Calu3 (cell line): ENCODE measurements at places on chromosomes 2 and 18.

DNA sequence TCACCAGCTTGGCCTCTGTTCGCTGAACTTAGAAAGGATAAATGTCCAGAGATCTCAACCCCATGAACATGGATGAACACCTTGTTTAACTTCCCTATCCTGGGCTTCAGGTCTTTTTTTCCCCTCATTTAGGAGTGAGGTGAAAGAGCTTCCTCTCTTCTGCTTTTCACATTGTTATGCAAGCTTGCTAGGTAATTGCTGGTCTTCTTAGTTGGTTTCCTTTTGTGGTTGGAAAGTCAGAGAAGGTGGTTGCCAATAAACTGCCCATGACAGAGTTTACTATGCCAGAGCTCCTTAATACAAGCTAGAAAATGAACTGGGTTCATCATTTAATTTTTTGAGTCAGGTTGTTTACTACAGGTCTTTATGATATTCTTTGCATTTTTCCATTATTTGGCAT lies 16.6 kb downstream of the SLC9A4 start:
- H3K36me3 ChIP-seq, result peaks cover 5% of the 10 kb centered on the region
- H3K4me3 ChIP-seq, result no peak overlapping the region
- DNase-seq, result no peak
- H3K27ac ChIP-seq, result no peak overlapping the region

DNA sequence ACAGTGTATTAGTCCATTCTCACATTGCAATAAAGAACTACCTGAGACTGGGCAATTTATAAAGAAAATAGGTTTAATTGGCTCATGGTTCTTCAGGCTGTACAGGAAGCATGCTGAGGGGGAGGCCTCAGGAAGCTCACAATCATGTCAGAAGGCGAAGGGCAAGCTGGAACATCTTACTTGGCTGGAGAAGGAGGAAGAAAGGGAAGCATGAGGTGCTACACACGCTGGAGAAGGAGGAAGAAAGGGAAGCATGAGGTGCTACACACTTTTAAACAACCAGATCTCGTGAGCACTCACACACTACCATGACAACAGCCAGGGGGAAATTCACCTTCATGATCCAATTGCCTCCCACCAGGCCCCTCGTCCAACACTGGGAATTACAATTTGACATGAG lies 95.3 kb upstream of the FAM110C start:
- H3K27me3 ChIP-seq, result no peaks in the 10 kb centered on the region
- no peak overlapping the region for H3K4me3 ChIP-seq
- no peaks in the 10 kb centered on the region for H3K36me3 ChIP-seq

DNA sequence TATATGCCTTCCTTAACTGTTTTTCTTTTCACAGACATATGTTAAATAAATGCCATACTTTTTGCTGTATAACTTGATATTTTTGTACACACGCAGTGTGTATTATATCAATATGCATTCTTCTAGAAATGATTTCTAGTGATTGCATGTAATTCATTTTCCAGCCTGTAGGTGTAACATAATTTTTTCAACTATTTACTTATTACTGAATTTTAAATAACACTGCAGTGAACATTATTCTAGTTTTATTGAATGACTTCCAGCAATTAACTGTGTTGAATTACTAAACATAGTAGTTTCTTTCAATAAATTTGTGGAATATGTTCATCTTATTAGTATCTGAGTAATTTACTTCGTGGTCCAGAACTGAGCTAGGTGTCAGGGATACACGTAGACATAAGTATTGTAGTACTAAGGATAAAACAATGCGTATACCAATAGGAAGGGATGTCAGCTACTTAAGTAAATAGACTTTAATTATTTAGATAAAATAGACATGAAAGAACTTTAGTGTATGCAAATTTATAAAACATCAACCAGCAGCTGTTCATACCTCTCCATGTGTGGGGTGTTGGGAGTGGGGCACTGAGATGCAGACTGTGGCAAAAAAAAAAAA lies 28.0 kb downstream of the TANC1 start:
- H3K27me3 ChIP-seq, result no peaks in the 10 kb centered on the region
- no peak overlapping the region for H3K27ac ChIP-seq
- no peak for DNase-seq
- no peak overlapping the region for H3K4me3 ChIP-seq
- H3K36me3 ChIP-seq, result no peaks in the 10 kb centered on the region
- peaks cover 49% of the 10 kb centered on the region for H3K4me1 ChIP-seq

GRCh38 chr2:28219758-28220368 lies 172.8 kb upstream of the FOSL2 start:
- H3K27ac ChIP-seq, result no peak overlapping the region
- no peaks in the 10 kb centered on the region for H3K36me3 ChIP-seq
- no peaks in the 10 kb centered on the region for H3K27me3 ChIP-seq
- peaks cover 21% of the 10 kb centered on the region for H3K4me1 ChIP-seq
- no peak for DNase-seq
- H3K4me3 ChIP-seq, result no peak overlapping the region
